ENCODE measurements at places on chromosomes 6 and 20. TPM values are rescaled to one million over a fixed set of nuclear protein-coding genes. Genes with fewer than 3 reads are reported as not detected.

The FILIP1 gene
- 156 TPM for total RNA-seq

The BMP2 gene
- 2.9 TPM for total RNA-seq

The EYS gene
- 0.27 TPM for total RNA-seq

The JPH2 gene
- total RNA-seq = 219 TPM

The SNX9 gene
- total RNA-seq = 44.0 TPM

The PDE7B gene
- total RNA-seq = 12.8 TPM

The ERVFRD-1 gene
- not detected for total RNA-seq

The PSORS1C2 gene
- total RNA-seq = not detected

The DACT2 gene
- 1.0 TPM for total RNA-seq

The MAP1LC3A gene
- total RNA-seq = 78.3 TPM

The HLA-C gene
- 318 TPM for total RNA-seq

The C6orf163 gene
- 1.7 TPM for total RNA-seq

The NNAT gene
- not detected for total RNA-seq

The HSPA1L gene
- 3.2 TPM for total RNA-seq

The OR2B6 gene
- not detected for total RNA-seq

The PFDN4 gene
- total RNA-seq = 28.5 TPM

The C6orf141 gene
- not detected for total RNA-seq

The PRDM1 gene
- total RNA-seq = 2.3 TPM

The SPEF1 gene
- not detected for total RNA-seq

The PRND gene
- 0.06 TPM for total RNA-seq

The AURKA gene
- total RNA-seq = 6.6 TPM

The NKX2-4 gene
- not detected for total RNA-seq

The ZNF184 gene
- 6.5 TPM for total RNA-seq

The BEND3 gene
- 2.0 TPM for total RNA-seq

The RWDD2A gene
- 1.6 TPM for total RNA-seq

The ID1 gene
- 87.3 TPM for total RNA-seq

The VGLL2 gene
- 29.3 TPM for total RNA-seq

The ULBP1 gene
- 0.47 TPM for total RNA-seq

The TPD52L1 gene
- 69.2 TPM for total RNA-seq

The RCAN2 gene
- 315 TPM for total RNA-seq

The LCA5 gene
- 2.5 TPM for total RNA-seq

The NHLRC1 gene
- total RNA-seq = 0.56 TPM

The CRISP3 gene
- 0.69 TPM for total RNA-seq

The LZTS3 gene
- 7.6 TPM for total RNA-seq

The LRP11 gene
- 12.5 TPM for total RNA-seq

The MYMX gene
- 0.60 TPM for total RNA-seq

The IMPG1 gene
- not detected for total RNA-seq

The OR2J3 gene
- not detected for total RNA-seq

The ELOVL2 gene
- total RNA-seq = 1.1 TPM

The TBP gene
- total RNA-seq = 19.1 TPM

The SIRPB1 gene
- total RNA-seq = 7.9 TPM
